ENCODE measurements at places on chromosomes 12 and 14. TPM values are rescaled to one million over a fixed set of nuclear protein-coding genes. Genes with fewer than 3 reads are reported as not detected.

DNA sequence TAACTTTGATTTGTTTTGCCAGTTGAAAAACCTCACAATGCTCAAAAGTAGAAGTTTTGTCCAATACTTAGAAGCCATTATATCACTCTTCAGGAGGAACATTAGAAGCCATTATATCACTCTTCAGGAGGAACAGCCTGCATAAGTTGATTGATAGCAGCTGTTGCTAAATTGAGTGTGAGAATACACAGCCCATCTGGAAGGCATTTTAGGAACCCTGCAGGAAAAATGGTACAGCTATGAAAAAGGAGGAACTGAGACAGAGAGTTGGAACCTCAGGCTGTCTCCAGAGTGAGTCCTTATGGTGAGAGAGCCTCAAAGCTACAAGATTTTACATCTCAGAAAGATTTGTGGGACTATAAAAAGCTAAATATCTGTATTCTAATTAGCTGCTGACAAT is 207.0 kb downstream of the MYRFL start:
- no peak for DNase-seq
- no peak overlapping the region for H3K27ac ChIP-seq
- no peak overlapping the region for H3K4me3 ChIP-seq

DNA sequence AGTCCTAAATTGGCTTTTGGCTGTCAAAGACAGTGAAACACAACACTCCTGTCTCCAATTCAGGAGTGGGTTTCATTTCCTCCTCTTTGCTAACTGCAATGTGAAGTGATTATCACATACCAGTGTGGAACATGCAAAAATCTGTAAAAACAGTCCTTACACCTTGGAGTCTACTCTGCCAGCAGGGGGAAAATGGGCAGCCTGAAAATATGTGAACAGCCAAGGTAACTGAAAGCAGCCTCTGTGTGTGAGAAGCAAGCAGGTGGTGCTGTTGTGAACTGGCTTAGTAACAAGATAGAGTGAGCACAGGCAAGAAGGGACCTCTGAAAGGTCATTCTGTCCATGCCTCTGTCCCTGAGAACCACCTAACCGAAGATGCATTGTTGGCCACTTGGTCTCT is 6.0 kb downstream of the PRMT8 start:
- no peak overlapping the region for H3K4me3 ChIP-seq
- H3K36me3 ChIP-seq, result peaks cover 10% of the 10 kb centered on the region
- H3K4me1 ChIP-seq, result peaks cover 7% of the 10 kb centered on the region
- no peak for DNase-seq
- H3K27me3 ChIP-seq, result peaks cover 46% of the 10 kb centered on the region

GRCh38 chr14:23751616-23752015 is 115.5 kb downstream of the DHRS2 start:
- H3K4me1 ChIP-seq, result no peaks in the 10 kb centered on the region
- H3K27ac ChIP-seq, result no peak overlapping the region
- no peaks in the 10 kb centered on the region for H3K36me3 ChIP-seq
- peaks cover 21% of the 10 kb centered on the region for H3K27me3 ChIP-seq
- no peak for DNase-seq

The DCAF5 gene
- polyA plus RNA-seq, result 73.1 TPM

The ITGB7 gene
- polyA plus RNA-seq, result 206 TPM

The IL22 gene
- polyA plus RNA-seq, result not detected

The TSPAN19 gene
- not detected for polyA plus RNA-seq

- no peaks in the 10 kb centered on the region for H3K27me3 ChIP-seq
- DNase-seq, result no peak
- H3K36me3 ChIP-seq, result no peaks in the 10 kb centered on the region
Observed at GRCh38 chr14:89757313-89757939, 197.1 kb downstream of the EFCAB11 start.

DNA sequence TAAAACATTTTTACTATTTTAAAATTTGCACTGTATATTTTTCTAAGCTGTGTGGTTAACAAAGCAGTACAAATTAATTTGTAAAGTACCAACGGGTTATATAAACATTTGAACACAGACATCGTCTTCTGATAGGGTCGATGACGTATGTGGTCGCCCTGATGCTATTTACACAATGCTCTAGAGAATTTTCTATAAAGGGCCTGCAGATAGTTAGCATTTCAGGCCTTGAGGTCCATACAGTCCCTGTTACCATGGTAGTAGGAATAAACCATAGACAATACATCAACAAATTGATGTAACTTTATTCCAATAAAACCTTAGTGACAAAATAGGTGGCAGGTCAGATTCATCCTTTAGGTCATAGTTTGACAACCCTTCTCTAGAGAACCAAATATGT is 25.7 kb upstream of the PDZRN4 start:
- no peaks in the 10 kb centered on the region for H3K36me3 ChIP-seq
- no peak for DNase-seq
- H3K4me1 ChIP-seq, result no peaks in the 10 kb centered on the region
- H3K27ac ChIP-seq, result no peak overlapping the region

DNA sequence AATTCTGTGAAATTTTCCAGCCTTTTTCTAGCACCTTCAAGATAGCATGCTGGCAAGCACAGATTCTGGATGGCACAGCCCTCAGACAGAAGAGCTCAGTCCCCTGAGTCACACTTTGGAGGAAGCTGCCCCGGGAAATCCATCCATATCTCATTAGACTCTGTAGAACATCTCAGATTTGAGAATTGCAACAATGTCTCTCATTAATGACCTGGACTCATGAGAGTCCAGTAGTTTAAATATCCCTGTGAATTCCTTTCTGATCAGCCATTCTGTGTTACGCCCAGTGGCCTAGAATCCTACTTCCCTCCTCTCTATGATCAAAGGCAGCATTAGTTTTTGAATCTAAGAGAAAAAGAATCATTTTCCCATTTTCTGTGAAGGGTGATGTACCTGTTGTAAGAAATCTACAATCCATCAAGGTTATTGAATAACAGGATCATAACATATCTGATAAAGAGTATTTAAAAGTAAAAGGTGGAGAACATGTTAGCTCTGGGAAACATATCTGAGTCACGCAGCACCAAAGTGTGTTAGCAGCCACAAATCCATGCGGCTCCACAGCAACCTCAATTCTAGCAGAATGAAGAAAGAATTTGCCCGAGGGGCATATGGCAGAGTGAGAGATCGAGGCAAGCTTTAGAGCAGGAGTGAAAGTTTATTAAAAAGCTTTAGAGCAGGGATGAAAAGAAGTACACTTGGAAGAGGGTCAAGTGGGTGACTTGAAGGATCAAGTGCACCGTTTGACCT is 855.6 kb upstream of the TMEM132C start:
- no peak overlapping the region for H3K4me3 ChIP-seq
- H3K4me1 ChIP-seq, result no peaks in the 10 kb centered on the region
